ENCODE measurements at places on chromosomes 11 and 22.

DNA sequence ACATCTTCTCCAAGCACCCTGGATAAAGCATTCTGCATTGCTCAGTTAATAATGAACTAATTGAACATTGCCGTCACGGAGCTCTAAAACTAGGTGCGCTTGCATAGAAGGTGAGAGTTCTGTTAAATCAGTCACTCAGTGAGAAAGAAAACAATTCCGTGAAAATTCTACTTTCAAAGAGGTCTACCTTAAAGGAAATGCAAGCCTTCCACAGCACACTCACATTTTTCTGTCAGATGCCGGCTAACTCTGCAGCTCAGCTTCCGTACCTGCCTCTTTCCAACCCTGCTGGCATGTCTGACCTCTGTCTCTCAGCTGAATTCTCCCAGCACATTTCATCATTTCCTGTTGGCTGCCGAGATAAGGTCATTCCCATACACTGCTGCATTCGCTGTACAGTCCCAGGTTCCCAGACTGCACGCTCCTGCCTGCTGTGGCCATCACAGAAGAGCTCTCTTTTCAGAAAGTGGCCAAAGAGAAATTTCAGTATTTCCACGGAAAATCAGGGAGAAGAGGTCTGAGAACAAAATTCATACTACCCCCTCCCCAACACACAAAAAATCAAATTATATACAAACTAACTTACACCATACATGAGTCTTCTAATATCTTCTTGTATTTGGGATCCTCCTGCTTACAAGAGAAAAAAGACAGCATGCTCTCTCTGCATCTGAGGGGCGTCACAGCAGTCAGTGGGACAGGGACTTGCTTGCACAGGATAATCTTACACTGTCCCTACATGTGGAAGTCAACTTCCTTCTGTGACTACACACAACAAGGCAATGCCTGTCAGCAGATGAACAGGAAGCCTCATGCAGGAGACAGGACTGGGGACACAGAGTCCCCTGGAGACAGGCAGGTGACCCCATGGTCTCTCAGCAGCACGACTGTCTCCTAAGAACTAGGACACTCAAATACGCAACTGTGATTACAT is 55.1 kb downstream of the PACSIN2 start:
- DNase-seq, result no peak

DNA sequence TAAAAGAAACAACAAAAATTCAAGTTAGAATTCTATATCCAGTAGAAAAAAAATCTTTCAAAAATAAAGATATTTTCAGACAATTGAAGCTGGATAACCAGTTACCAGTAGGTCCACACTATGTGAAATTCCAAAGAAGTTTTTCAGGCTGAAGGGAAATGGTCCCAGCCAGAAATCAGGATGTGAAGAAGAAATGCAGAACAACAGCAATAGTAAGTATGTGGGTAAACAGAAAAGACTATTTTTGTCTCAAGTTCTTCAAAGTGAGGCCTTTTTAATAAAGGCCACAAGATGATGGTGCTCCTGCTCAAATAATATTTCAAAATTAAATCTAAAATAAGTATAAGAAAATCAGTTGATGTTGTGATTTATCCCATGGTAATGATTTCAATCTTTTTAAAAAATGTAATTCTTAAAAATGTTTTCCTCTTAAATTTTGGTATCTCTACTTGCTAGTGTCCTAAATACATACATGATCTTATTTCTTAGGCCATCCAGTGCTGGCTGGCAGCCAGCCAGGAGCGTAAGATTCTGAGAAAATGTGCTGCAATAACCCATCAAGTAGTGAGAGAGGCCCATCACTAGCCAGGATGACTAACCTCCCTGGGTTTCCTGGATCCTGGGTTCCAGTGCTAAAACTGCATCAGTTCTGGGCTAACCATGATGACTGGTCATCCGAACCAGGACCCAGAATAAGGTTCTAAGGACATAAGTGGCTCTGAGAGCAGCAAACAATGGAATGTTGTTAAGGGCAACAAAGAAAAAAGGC is 15.6 kb upstream of the UCP3 start:
- no peak for DNase-seq

- DNase-seq, result no peak
Observed at GRCh38 chr11:88105951-88106350, 69.3 kb downstream of the RAB38 start.

GRCh38 chr22:46454504-46455269 is 82.7 kb downstream of the CELSR1 start:
- DNase-seq, result no peak

GRCh38 chr22:21752276-21752675 is 16.7 kb upstream of the YPEL1 start:
- no peak for DNase-seq

GRCh38 chr22:17637490-17638181 is 921 bp upstream of the BCL2L13 start:
- DNase-seq, result no peak

- no peak for DNase-seq
Observed at GRCh38 chr22:30780026-30780425, 85.4 kb downstream of the OSBP2 start.

DNA sequence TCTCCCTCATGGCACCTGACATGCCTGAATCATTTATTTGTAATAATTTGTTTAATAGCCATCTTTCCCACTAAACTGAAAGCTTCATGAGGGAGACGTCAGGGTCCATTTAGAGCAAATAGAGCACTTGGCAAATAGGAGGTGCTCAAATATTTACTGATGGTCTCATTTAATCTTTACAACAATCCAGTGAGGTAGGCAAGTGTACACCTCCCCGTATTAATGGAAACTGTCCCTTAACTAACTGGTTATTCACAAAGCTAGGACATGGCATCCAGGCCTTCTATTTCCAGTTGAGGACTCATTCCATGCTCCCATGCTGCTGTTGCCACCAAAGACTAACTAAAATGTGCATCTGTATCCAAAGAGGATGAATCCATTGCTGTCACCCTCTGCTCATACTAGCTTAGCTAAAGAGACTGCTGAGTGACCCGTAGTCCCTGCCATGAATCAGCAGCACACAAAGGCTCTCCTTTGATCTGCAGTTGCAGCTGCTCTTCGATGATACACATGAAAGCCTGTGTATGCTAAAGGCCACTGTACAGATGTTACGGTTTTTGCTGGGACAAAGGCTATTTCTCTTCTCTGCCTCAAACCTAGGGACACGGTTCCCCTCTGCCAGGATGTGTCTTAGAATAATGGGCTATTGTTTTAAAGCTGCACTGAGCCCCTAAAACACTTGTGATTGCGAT is 82.6 kb downstream of the RAB30 start:
- DNase-seq, result no peak

DNA sequence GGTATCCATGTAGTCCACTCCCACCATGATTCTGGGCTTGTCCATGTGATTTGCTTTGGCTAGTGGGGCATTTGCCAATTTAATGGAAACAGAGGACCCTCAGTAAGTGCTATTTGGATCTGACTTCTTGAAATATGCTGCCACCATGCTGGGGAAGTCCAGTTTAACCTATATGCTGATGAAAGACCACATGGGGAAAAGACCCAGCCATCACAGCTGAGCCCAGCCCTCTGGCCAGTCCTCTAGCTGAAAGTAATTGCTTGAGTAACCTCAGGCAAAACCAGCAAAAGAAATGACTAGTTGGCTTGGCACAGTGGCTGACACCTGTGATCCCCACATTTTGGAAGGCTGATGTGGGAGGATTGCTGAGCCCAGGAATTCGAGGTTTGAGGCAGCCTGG is 61.5 kb downstream of the ATG16L2 start:
- DNase-seq, result no peak

DNA sequence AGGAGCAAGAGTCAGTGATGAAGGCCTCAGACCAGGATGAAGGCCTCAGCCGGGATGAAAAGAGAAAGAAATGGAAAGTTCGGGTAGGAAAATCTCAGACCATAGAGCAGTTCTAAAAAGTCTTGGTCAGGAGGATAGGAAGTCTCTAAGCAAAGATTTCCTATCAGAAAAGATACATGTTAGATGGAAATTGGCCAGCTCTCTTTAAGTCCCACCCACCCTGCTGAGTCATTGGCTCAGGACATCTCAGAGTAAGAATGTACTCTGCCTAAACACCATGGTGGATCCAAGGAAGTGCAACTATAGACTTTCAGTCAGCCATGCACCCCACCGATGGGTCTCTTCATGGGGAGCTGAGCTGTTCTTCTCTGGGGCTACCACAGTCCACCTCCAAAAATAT is 4.4 kb downstream of the OR8B3 start:
- DNase-seq, result no peak

- no peak for DNase-seq
Observed at GRCh38 chr11:80315200-80315599, 874.4 kb upstream of the TENM4 start.

DNA sequence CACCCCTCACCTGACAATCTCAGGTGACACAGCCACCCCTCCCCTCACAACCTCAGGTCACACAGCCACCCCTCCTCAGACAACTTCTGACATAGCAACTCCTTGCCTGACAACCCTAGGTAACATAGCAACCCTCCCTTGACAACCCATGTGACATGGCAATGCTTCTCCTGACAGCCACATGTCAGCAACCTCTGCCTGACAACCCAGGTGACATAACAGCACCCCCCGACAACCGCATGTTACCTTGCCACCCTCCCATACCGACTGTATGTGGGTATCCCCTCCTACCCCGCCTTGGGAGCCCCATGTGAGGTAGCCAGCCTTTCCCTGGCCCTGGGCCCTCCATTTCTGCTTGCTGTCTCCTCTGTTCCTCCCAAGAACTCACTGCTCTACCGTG is 77.7 kb upstream of the B3GAT1 start:
- no peak for DNase-seq

DNA sequence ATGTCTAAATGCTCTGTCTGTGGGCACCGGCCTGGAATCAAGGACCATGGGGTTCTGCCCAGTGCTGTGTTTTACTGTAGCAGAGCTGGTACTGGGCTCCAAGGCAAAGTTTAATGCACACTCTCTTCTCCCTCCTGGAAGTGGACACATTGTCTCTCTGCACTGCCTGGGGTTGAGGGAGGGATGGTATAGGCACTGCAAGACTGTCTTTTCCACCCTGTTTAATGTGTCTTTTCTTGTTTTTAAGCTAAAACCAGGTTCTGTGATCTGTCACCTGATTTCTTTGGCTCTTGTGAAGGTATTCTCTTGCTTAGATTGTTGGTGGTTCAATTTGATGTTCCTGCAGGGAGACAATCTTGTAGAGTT is 109.3 kb upstream of the SERPIND1 start:
- DNase-seq, result no peak

DNA sequence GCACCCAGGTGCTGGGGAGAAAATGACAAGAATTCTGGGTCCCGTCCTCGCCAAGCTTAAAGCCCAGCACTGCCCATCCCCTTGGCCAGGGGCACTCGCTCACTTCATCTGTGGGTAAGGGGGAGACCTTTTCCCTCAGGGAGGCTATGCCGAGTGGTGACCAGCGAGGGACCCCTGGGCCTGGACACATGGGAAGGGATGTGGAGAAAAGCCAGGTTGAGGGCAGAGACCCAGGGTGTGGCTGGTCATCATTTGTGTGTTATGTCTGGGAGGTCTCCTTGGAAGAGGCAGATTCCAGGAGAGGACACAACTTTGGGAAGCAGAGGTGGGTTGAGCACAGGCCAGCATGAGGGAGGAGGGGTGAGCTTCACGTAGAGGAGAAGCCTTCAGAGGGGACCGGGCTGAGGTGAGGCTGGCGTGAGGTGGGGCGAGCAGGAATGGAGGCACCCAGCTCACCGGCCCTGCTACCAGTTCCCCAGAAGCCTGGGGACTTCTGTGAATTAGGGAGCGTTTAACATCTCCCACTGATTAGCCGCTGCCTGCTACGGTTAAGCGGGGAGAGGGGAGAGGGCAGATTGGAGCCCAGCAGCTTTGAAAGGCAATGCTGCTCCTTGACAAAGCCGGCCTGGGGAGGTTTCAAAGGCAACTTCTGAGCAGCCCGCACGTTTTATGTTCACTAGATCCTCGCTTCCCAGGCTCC is 25.8 kb upstream of the NECTIN1 start:
- no peak for DNase-seq

GRCh38 chr11:1281974-1282365 is 27.5 kb downstream of the TOLLIP start:
- no peak for DNase-seq

GRCh38 chr22:44752285-44753188 is at the start of gene ARHGAP8:
TSS of gene ARHGAP8 (plus strand) at chr22:44752575. CDS start at chr22:44786528, 33,953 bp downstream.
- no peak for DNase-seq

DNA sequence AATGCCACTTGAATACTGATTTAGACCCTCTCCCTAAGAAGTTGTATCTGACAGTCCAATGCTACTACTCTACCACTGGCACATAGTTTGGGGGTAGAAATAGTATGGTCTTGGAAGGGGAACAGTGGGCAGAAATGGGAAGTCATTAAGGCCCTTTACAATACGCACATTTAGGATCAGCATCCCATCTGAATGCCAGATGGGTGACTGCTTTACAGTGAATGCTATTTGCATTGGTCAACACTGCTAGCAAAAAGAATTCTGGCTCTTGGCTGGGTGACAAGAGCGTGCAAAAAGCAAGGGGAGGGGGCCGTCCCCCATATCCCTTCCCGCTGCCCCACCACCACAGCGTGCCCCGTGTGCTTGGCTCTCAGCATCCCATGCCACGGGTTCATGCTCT is 104.7 kb upstream of the BID start:
- no peak for DNase-seq

GRCh38 chr11:3914805-3915204 is 59.3 kb downstream of the STIM1 start:
- DNase-seq, result no peak

DNA sequence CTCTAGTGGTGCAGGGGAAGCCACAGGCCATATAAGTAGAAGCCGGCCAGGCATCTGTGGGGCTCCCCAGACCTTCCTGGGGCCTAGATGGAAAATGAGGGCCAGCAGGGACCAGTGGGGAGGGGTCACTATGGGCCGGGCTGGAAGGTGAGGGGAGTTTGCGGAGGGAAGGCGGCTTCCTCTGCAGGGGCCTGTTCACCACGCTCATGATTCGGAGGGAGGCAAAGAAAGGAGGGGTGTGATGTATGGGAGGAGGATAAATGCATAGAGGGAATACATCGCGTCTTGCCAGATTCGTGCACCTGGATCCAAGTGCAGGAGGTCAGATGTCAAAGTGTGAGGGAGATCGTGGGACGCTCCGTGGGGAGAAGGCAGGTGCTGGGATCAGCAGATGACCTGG is 6.9 kb downstream of the SLC16A8 start:
- no peak for DNase-seq

DNA sequence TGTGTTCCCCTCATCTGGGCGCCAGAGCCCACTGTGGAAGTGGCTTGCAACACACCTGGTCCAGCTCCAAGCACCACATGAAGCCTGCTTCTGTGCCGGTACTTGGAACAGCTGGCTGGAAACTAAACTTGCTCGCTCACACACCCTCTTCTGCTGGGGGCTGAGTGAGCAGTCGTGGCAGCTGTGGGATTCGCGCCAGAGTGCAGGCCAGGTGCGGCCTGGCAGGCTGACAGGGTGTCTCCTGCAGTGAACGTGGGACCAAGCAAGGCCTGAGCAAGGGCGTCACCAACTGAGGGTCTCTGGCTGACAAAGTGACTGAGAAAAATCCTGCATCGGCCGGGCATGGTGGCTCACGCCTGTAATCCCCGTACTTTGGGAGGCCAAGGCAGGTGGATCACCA is 15.2 kb downstream of the SMC1B start:
- no peak for DNase-seq

GRCh38 chr11:110429731-110430266 is at the start of gene FDX1:
TSS of gene FDX1 (plus strand) at chr11:110429948. CDS start at chr11:110430121, 173 bp downstream.
- peak; percentile 78 for DNase-seq
